ENCODE measurements at places on chromosomes 7 and 10.

DNA sequence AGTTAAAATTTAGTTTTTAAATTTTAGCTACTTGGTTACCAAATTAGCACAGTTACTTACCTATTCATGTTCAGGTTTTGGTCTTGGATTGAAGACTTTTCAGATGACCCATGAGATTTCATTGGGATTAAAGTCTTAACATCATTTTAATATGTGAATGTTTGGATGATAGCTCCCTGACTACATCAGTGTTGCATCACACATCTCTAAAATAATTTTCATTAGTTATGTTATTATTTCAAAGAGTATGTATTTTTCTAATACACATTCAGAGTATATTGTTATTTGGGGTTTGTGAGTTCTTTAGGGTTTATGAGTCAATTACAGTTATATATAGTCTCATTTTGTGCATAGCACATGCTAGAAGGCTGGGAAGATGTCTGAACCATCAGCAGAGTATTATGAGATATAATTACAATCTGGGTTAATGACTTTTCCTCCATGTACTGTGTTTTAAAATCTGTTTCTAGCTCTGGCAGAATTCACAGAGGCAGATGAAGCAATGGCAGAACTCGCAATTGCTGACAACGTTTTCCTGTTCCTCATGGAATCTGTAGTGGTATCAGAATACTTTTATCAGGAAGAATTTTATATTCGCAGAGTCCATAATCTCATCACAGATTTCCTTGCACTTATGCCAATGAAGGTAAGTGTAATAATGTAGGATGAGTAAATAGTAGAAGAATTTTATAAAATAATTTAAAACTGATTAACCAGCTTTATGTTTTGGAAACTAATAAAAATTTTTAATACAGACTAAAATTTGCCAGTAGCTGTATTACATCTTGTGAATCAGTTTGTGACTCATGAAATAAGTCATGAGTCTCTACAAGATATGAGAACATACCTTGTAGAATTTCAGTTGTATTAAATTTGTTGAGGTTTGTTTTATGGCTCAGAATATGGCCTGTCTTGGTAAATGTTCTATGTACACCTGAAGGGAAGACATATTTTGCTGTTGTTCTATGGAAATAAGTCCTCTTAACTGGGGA lies 26.9 kb downstream of the NUP205 start:
- no peak for DNase-seq

GRCh38 chr10:78381107-78381506 lies 347.4 kb downstream of the RPS24 start:
- DNase-seq: no peak

DNA sequence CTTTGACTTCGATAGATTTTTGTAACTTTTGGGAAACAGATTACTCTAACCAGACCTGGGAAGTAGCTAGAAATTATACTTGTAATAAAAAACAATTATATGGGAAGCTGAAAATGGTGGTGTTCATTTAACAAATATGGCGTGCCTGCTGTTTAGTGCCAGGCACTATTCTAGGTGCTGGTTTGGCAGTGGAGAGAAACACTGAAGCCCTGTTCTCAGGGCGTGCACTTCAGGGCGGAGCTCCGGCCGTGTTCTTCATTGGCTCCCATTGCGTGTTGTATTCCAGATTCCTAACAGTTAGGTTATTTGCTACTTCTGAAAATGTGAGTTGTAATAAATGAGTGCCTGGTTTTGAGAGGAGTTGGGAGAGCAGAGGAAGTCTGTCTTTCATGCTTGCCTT lies 38.6 kb downstream of the DNAJB6 start:
- DNase-seq: no peak

GRCh38 chr10:59234816-59235429 lies 58.5 kb downstream of the PHYHIPL start:
- DNase-seq: no peak

DNA sequence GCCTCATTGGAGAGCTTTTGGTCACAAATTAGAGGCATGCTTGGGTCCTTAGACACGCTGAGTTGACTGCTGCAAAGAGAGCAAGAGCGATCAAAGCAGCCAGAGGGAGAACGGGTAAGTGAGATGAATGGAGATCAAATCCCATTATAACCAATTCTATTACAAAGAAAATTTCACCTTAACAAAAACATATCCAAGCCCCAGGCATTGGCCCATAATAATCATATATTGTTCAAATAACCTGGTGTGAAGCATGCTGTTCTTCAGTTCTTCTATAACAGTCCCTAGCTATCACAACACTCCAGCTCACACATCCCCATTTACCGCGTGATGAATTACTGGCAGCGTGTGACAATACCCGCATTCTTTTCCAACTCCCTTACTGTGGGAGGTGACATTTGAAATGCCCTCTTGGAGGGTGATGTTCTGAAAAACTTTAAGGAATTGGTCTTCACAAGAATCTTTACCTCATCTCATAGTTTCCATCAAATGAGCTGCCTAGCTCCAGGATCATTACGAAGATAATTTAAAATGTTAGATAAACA lies 156.1 kb upstream of the PLXNA4 start:
- no peak for DNase-seq

DNA sequence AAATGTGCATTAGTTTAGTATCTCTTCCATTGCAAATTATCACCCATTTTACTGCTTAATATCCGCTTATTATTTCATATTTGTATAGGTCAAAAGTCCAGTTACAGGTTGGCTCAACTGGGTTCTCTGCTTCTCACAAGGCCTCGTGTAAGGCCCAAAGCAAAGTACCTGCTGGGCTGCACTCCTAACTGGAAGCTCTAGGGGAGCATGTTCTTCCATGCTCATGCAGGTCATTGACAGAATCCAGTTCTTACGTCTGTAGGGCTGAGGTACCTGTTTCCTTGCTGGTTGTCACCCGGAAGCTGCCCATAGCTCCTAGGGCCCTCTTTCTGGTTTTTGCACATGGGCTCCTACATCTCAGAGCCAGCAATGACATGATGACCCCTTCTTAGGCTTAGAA lies 79.6 kb downstream of the RAPGEF5 start:
- no peak for DNase-seq

- DNase-seq: no peak
These were observed 4.7 kb upstream of the EBF3 start for GRCh38 chr10:129968853-129969183.

GRCh38 chr7:22481726-22482125 lies 18.3 kb downstream of the STEAP1B start:
- no peak for DNase-seq

DNA sequence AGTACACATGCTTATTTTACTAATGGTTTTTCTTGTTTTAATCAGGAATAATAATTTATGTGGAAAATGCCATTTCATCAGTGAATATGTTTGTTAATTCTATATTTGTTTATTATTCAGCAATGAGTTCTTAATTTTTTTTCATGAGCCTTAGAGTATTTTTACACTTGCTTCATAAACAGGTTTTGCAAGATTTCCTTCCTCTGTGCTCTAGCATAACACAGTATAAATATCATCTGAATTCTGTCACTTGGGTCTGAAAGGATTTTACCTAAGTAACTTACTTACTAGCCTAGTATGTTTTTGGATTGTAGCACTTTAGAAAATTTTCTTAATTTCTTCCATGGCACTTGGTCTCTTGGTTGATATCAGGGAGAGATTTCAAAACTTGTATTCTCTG lies 45.8 kb downstream of the GLCCI1 start:
- no peak for DNase-seq

- no peak for DNase-seq
These were observed 162.2 kb downstream of the PFKFB3 start for GRCh38 chr10:6364893-6365292.

DNA sequence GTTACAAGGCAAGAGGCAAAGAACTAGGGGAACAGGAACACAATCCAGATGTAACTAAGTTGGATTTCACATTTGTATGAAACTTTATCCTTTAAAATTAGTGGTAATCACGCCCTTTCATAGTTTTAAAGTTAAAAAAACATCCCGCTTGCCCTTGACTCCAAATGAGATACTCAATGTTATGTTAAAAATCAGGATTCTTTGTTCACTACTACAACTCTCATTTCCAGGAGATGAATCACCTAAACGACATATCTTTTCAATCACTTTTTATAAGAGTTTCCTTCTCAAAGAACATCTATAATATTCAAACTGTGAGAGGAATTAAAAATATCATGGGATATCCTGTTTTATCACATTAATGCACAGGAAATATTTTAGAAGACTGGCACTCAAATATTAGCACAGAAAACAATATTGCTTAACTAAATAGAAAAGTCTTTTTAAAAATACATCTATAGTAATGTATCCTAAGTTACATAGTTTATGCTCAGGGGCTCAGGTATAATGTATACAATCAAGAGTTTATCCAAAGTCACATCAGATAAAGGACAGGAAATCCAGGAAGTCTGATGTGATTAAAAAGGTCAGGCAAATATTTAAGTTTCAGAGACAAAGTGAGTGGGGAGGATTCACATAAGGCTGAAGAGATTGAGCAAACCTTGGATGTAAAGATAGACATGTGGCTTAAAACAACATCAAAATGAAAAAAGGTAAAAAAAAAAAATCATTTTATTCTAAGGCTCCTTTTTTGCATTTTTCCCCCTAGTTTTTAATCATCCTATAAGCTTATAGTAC lies 41.9 kb downstream of the CADPS2 start:
- DNase-seq: no peak

GRCh38 chr7:37815671-37816371 lies 32.6 kb upstream of the NME8 start:
- DNase-seq: no peak

- DNase-seq: no peak
These were observed 61.4 kb downstream of the SYPL1 start for GRCh38 chr7:106050746-106051117.

DNA sequence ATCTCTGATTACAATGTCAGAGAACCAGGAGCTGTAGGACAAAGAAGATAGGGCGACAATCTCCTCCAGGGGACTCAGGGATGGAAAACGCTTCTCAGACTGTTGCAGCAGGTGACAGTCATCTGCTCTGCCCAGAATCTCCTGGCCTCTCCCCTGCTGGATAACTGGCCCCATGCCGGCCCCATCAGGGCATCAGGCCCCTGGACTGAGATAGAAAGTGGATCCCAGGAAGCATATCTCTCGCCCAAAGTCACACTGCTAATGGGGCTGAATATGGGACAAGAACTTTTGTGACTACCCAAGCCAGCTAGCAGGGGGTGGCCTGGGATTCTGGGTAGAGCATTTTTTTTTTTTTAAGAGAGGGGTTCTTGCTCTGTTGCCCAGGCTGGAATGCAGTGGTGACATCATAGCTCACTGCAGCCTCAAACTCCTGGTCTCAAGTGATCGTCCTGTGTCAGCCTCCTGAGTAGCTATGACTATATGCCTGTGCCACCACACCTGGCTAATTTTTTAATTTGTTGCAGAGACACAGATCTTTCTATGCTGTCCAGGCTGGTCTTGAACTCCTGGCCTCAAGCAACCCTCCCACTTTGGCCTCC lies 20.5 kb upstream of the MLXIPL start:
- DNase-seq: no peak

- DNase-seq: no peak
These were observed 107.3 kb downstream of the LRRN3 start for GRCh38 chr7:111198255-111198654.

DNA sequence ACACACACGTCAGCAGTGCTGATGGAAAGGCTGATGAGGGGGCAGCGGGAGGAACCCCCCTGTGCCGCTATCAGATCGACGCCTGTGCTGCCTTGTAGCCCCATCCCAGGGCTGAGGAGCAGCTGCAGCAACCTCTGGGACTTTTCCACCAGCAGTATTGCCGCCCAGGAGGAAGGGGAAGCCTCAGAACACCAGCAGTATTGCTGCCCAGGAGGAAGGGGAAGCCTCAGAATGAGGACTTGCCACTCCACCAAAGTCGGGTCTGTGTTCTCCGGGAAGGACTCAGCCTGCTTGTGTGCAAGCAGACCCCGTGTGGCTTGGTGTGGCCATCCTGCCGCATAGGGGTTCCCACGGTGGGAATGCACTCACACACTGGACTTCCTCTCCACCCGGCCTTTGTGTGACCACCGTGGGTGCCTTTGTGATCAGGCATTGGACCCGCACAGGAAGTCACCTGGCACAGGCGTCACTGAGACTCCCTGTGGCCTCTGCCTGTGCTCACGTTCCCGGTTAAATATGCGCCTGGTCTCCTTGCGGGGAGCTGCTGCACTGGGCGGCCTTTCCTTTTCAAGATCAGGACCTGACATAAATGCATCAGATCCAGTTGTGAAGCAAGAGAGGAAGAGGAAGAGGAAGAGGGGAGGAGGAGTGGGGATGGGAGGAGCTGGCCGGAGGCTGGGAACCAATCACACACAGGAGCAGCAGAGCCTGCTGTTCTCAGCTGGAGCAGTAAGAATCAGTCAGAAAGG lies 248.5 kb downstream of the DNAJB6 start:
- DNase-seq: no peak

DNA sequence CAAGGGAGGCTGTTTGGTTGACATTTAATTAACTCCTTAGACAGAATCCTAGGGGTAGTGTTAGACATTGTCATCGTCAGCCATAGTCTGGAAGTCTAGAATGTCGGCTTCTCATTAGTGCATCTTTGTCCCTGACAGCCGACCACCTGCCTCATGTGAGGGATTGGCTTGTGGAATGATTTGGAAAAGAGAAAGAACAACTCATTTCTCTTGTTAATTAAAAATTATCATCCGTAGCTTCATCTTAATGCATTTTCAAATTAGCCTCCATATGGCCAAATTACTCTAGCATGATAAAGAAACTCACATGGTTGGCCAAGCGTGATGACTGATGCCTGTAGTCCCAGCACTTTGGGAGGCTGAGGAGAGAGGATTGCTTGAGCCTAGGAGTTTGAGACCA lies 97.7 kb upstream of the PARD3 start:
- no peak for DNase-seq

DNA sequence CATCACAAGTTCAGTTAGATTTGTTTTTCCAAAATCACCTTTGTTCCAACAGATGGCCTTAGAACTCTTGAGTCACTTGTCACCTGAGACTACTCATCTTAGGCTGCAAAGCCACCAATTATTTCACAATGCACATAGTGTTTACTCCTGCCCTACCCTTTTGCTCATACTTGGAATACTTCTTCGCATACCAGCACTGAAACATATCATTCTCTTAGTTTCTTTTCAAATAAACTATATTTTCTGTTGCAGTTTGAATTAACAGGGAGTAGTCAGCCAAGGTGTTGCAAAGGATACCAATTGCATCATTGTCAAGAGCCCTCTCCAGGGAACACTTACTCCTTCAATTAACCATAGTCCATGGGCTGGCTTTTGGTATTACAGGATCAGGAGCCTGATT lies 71.0 kb downstream of the CASD1 start:
- DNase-seq: no peak

GRCh38 chr10:46223626-46224413 lies 63.0 kb upstream of the ANTXRL start:
- no peak for DNase-seq

DNA sequence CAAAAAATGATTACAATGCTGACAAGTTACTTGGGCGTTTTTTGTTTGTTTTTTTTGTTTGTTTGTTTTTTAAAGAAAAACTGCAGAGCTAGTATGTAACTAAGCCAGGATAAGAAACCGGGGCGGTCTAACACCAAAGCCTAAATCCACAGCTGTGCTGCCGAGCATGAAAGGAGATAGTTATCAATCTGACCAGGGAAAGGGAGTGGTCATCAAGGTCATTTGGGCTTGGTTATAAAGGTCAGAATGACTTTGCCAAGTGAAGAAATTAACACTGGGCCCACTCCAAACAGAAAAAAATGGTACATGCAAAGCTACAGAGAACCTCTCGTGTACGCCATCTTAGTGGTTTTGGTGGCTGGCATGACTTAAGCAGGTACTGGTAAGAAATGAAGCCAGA lies 104.7 kb downstream of the SRPK2 start:
- no peak for DNase-seq

- DNase-seq: no peak
These were observed 150.4 kb downstream of the TAX1BP1 start for GRCh38 chr7:27890205-27890849.

GRCh38 chr7:18357691-18358090 lies 137.9 kb upstream of the HDAC9 start:
- no peak for DNase-seq

GRCh38 chr10:21749788-21750187 lies 215.8 kb downstream of the MLLT10 start:
- no peak for DNase-seq

Measured in stimulated activated CD8-positive, alpha-beta memory T cell treated with anti-CD3 and anti-CD28 coated beads, Interleukin-7, amount 100 ng/mL, for 4 hours (primary cell).